ENCODE measurements at places on chromosomes 13 and 19. TPM values are rescaled to one million over a fixed set of nuclear protein-coding genes. Genes with fewer than 3 reads are reported as not detected.

Gene APLP1
- 3.8 TPM for total RNA-seq

Gene PRTN3
- not detected for total RNA-seq

Gene DPRX
- total RNA-seq = not detected

Gene ZNF813
- 5.1 TPM for total RNA-seq

Gene CCNA1
- 0.98 TPM for total RNA-seq

Gene YJEFN3
- 3.7 TPM for total RNA-seq

Gene DMKN
- 150 TPM for total RNA-seq

Measured in kidney (tissue), 22 donors.